ENCODE measurements at places on chromosomes 6 and 20.
A peak's percentile ranks its signal among the peaks of the same experiment; 100 is the strongest.

DNA sequence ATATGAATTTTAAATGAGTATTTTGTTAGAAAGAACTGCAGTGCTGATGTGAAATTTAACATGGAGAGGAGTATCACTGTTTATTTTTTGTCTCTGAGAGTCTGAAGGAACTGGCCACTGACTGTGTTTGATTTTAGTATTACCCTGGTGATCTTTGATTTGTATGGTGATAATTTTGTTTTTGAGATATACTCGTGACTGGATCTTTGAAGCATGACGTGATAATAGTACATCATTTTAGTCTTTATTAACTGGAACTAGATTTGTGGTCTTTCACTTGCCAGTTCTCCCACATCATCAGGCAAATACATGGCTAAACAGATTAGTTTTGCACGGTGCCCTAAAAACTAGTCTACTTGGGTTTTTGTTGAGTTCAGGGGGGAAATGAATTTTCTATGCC lies 55.5 kb downstream of the ARID1B start:
- DNase-seq = no peak

DNA sequence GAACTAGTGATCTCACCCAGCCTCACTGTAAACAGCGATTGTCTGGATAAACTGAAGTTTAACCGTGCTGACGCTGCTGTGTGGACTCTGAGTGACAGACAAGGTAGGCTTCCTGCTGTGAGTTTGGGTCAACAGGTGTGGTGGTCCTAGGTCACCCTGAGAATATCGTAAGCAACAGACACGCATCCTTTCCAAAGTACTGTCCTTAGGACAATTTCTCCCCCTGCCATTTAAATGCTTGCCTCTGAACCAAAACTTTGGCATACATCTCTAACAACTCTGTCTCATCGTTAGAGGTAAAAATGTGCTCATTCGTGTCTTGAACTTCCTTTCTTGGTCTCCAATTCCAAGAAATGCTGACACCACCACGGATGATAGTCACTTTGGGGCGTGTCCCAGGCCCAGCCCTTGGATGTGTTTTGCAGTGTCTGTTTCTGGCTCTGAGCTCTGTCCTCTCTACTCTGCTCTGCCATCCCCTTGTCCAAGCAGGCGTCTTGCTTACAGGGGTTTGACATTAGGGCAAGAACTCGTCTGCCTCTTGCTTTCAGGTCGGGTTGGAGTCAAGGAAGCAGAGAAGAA lies 95.5 kb downstream of the EYA2 start:
- DNase-seq = peak; percentile 10

- DNase-seq = no peak
These were observed 290.2 kb downstream of the PHACTR1 start for GRCh38 chr6:13006578-13007300.

DNA sequence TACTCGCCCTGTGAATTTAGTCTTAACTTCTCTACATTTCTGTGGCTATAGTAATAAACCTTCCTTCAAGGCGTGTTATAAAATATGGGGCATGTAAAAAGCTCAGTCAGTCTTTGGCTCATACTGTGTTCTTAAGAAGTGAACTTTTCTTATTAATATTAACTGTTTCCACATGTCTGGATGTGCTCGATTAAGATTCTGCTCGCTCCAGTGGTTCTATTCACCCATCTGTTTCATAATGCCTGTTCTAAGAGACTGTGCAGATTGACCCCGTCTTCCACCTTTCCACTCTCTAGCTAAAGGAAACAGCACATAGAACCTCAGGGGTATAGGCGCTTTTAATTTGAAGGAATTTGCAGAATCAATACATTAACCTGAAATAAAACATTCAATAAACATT lies 99.9 kb downstream of the L3MBTL3 start:
- DNase-seq = no peak

GRCh38 chr6:38799529-38800184 lies 84.5 kb downstream of the DNAH8 start:
- no peak for DNase-seq

GRCh38 chr6:10877871-10878270 lies 4.0 kb downstream of the GCM2 start:
- DNase-seq = no peak

DNA sequence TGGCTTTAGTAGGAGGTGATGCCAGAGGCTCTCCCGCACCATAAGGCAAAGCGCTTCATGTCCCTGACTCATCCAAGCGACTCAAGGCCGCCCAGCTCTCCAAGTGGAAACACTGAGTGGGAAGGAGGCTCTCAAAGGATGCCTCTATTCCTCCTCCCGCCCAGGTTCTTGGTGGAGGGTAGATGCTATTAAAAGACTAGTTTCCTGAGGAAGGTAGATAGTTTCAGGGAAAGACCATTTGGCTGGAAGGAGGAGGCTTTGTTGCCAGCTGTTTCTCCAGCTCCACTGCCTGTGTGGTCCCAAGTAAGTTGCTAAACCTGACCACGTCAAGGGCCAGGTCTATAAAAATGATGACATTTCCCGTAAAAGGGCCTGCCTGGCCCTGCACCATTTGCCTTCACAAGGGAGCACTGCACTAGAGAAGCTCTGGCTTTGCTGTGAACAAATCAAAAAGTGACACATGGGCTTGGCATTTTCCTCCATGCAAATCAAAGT lies 48.2 kb downstream of the GMDS start:
- no peak for DNase-seq

GRCh38 chr6:7604003-7604402 lies 14.0 kb downstream of the SNRNP48 start:
- no peak for DNase-seq

- DNase-seq = no peak
These were observed 233.7 kb downstream of the FOXA2 start for GRCh38 chr20:22350624-22351023.

Measured in left colon (tissue), 2 donors.